ENCODE measurements at places on chromosomes 1 and 21.

DNA sequence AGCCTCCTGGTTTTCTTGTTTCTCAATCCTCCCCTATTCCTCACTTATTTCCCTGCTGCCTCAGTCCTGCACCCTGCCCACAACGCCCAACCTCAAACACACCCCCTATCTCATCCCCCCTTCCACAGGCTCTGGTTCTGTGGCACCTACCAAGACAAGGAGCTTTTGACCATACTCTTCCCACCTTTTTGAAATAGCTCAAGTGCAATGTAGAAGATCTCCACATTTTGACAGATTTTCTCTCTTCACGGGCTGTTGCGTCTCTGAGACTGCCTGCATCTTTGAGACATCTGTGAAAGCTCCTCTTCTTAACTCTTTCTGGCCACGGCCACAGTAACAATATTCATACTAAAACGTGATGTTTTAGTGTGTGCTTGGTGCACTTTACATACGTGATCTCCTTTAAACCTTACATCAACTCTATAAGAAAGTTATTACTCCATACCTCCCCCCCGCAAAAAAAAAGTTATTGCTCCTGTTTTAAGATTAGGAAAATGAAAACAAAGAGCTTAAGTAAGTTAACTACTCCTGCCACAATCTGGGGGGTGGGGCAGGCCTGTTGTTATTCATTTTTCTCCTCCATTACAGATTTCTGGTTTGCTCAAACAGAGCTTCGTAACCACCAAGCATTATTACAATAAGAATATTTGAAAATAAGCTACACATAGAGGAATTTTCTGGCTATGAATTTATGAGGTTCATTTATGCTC, 1.8 kb upstream of the SERBP1 start:
- H3K27ac ChIP-seq: no peak overlapping the region
- H3K4me3 ChIP-seq: peak overlapping the region; percentile 97
- no peak for DNase-seq
- peaks cover 2% of the 10 kb centered on the region for H3K27me3 ChIP-seq
- peaks cover 33% of the 10 kb centered on the region for H3K36me3 ChIP-seq

DNA sequence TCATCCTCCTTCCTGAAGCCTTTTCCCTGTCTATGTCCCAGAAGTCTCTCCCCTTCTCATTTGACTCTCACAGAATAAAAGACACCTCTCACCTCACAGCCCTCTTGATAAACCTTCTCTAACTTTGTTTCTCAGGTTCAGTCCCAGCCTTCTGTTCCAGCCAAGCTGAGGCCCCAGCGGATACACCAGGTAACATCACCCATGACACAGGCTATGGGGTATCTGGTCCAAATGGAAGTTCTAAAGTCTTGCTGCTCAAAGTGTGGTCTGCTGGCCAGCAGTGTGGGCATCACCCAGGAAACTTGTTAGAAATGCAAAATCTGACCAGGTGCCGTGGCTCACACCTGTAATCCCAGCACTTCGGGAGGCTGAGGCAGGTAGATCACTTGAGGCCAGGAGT, 23.2 kb downstream of the LY9 start:
- H3K27me3 ChIP-seq: peaks cover 10% of the 10 kb centered on the region
- DNase-seq: no peak
- no peak overlapping the region for H3K27ac ChIP-seq
- no peak overlapping the region for H3K4me3 ChIP-seq
- H3K4me1 ChIP-seq: no peaks in the 10 kb centered on the region

DNA sequence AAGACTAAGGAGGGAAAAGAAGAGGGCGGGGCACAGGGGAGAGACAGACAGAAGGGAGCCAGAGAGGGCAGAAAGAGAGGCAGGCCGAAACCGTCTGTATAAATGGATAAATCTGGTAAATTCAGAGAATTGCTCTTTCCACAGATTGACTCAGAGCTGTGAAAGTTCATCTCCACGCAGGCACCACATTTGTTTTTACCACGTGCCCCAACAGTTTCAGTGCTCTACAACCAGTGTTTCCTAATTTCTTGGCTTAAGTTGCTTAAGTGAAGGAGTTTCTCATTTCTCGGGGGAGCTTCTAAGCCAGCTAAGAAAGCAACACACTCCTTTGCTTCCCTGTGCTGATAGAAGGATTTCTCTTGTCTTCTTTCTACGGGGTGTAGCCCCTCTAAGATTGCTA, 87.1 kb downstream of the ENAH start:
- no peak overlapping the region for H3K4me3 ChIP-seq
- peaks cover 9% of the 10 kb centered on the region for H3K4me1 ChIP-seq
- DNase-seq: no peak
- no peaks in the 10 kb centered on the region for H3K27me3 ChIP-seq
- H3K27ac ChIP-seq: no peak overlapping the region
- peaks cover 7% of the 10 kb centered on the region for H3K36me3 ChIP-seq

GRCh38 chr1:87180682-87181081, 148.0 kb upstream of the LMO4 start:
- H3K27ac ChIP-seq: no peak overlapping the region
- H3K27me3 ChIP-seq: peaks cover 30% of the 10 kb centered on the region
- no peak overlapping the region for H3K4me3 ChIP-seq
- DNase-seq: no peak

DNA sequence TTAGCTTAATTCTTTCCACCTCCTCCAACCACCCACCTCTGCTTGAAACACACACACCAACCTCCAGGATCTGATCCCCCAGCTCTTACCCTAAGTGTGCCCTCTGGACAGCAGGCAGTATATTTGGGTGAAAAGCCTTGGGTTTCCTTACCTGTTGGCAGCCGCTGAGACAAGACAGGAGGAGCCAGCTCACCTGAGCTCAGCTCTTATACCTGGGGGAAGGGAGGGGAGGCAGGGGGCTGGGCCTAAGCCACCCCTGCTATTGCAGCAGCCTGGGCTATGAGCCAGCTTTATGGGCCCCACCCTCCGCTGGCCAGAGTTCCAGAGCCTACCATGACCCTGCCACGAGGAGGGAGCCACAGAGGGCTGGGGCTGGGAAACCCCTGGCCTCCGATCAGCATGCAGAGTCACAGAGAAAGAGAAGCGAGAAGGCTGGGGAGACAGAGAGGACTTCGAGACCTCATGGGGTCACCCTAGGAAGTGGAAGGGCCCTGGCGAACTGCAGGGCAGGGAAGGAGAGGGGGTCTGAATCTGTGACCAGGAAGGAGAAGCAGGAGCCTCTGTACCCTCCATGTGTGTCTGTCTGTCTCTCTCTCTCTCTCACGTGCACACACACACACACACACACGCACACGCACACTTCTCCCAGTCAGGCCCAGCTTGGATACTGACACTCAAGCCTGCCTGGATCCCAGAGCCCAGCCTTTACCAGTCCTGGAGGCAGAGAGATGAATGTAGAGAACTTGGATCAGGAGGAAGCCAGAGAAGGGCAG, at the start of gene S100A14:
Gene S100A14 (minus strand): TSS at position 182 of the 773 bp plus-strand sequence. CDS start 467 bp downstream, outside the sequence.
- H3K4me3 ChIP-seq: peak within 1 kb of the TSS; percentile 16
- peaks cover 49% of the 10 kb centered on the region for H3K4me1 ChIP-seq
- DNase-seq: no peak
- H3K36me3 ChIP-seq: peaks cover 17% of the 10 kb centered on the region
- peaks cover 3% of the 10 kb centered on the region for H3K27me3 ChIP-seq

GRCh38 chr1:184986250-184986649, 11.9 kb upstream of the NIBAN1 start:
- H3K4me3 ChIP-seq: peak overlapping the region; percentile 18
- H3K36me3 ChIP-seq: no peaks in the 10 kb centered on the region
- peaks cover 3% of the 10 kb centered on the region for H3K27me3 ChIP-seq

DNA sequence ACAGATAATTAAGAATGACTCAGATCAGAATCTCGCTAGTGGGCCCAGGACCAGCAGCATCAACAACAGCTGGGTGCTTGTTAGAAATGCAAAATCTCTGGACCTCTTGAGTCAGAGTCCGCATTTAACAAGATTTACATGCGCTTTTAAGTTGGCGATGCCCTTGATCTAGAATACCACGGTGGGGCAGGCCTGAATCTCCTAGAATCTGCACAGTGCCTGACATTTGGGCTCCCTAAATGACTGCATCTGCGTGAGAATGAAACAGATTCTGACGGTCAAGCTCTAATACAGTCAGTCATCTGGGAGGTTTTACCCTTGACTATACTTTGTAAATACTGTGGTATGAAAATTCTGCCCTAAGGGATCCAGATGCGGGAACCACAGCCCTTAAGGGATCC, 17.2 kb upstream of the RAB29 start:
- H3K27me3 ChIP-seq: peaks cover 6% of the 10 kb centered on the region
- H3K4me3 ChIP-seq: no peak overlapping the region
- DNase-seq: no peak
- H3K27ac ChIP-seq: no peak overlapping the region
- H3K4me1 ChIP-seq: peaks cover 13% of the 10 kb centered on the region
- peaks cover 19% of the 10 kb centered on the region for H3K36me3 ChIP-seq

- H3K4me3 ChIP-seq: no peak overlapping the region
- no peaks in the 10 kb centered on the region for H3K27me3 ChIP-seq
- peaks cover 12% of the 10 kb centered on the region for H3K4me1 ChIP-seq
Measured at GRCh38 chr1:154583773-154584172, 16.2 kb downstream of the CHRNB2 start.

- no peak overlapping the region for H3K27ac ChIP-seq
- no peaks in the 10 kb centered on the region for H3K27me3 ChIP-seq
- no peak for DNase-seq
- no peak overlapping the region for H3K4me3 ChIP-seq
Measured at GRCh38 chr1:180275726-180276125, 45.7 kb downstream of the LHX4 start.

DNA sequence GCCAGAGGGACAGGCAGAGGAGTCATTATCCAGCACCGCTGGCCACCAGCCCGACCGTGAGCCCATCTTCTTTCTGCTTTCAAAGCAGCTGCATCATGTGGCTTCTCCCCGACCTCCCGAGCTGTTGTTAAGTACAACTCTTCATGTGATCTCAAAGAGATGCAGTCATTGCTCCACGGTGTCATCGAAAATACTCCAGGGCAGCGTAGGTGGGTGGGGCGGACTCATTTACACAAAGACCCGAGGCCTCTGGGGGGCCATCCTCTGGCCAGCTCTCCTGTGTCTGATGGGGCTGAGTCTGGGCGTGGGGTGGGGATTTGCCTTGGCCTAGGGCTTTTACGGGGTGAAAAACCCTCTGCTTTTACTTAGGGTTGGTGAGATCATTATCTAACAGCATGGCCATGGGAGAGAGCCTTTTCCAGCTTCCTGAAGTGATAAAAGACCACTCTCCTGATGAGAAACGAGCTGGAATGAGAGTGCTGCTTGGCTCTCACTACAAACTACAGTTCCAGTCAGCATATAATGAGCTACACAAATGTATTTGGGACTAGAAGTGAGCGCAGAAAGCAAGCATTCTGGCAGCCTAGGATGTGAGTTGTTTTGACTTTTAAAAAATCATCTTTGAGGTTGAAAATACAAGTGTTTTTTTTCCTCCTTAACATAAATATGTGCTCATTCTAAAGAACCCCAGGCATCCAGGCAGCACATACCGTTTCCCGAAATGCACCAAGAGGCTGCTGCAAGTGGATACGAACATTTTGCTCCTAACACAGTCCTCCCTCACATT, 165.0 kb downstream of the RHOU start:
- peaks cover 12% of the 10 kb centered on the region for H3K4me1 ChIP-seq
- H3K27me3 ChIP-seq: no peaks in the 10 kb centered on the region
- H3K36me3 ChIP-seq: peaks cover 5% of the 10 kb centered on the region
- H3K4me3 ChIP-seq: no peak overlapping the region
- H3K27ac ChIP-seq: no peak overlapping the region

- peak overlapping the region; percentile 61 for H3K27ac ChIP-seq
- peaks cover 51% of the 10 kb centered on the region for H3K4me1 ChIP-seq
- peaks cover 28% of the 10 kb centered on the region for H3K36me3 ChIP-seq
- no peaks in the 10 kb centered on the region for H3K27me3 ChIP-seq
Measured at GRCh38 chr1:213138391-213138790, 87.3 kb downstream of the RPS6KC1 start.

GRCh38 chr1:29722598-29722997, 486.3 kb downstream of the PTPRU start:
- no peak overlapping the region for H3K27ac ChIP-seq
- no peak overlapping the region for H3K4me3 ChIP-seq
- peaks cover 6% of the 10 kb centered on the region for H3K4me1 ChIP-seq
- peaks cover 7% of the 10 kb centered on the region for H3K36me3 ChIP-seq
- no peak for DNase-seq
- peaks cover 17% of the 10 kb centered on the region for H3K27me3 ChIP-seq

- H3K4me1 ChIP-seq: peaks cover 7% of the 10 kb centered on the region
- DNase-seq: no peak
- no peak overlapping the region for H3K27ac ChIP-seq
- H3K4me3 ChIP-seq: no peak overlapping the region
Measured at GRCh38 chr1:239547987-239548386, 161.6 kb downstream of the CHRM3 start.

DNA sequence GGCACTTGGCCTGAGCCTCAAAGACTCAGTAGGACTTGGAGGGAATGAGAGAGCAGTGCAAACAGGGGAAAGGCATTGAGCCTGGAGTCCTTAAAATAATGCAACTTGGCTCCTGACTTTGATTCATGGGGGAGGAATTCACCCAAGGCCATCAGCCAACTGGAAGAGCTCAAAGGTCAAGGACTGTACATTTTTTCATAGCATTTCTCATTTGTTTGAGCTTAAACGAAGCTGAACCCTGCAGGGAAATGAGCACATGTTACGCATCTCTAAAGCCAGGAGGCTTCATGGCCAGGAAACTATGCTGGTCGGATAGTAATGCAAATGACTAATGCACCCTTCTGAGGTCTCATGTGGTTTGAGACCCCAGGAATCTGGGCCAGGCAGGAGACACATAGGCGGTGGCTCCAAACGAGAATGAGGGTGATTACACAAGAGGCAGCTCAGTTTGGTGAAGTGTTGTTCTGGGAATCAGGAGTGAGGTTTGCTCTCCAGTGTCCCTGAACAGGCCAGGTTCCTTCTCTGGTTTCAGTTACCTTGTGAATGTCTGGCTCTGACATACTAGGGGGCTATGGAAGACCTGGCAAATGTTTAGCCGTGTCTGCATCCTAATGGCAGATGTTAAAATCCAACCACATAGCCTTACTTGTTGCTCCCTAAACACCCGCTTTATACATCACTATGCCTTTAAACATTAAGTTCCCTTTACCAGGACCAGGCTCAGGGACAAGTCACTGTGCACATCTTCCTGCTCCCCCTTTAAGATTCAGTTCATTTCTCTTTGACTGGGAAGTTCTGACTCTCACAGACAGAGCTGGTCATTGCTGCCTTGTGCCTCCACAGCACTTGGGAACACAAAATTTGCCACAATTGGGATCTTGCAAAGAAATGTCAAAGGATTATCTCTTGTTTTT, 503.9 kb upstream of the USP24 start:
- peak; percentile 99 for DNase-seq
- no peaks in the 10 kb centered on the region for H3K36me3 ChIP-seq
- peaks cover 91% of the 10 kb centered on the region for H3K4me1 ChIP-seq
- H3K27ac ChIP-seq: peak overlapping the region; percentile 95
- no peaks in the 10 kb centered on the region for H3K27me3 ChIP-seq

DNA sequence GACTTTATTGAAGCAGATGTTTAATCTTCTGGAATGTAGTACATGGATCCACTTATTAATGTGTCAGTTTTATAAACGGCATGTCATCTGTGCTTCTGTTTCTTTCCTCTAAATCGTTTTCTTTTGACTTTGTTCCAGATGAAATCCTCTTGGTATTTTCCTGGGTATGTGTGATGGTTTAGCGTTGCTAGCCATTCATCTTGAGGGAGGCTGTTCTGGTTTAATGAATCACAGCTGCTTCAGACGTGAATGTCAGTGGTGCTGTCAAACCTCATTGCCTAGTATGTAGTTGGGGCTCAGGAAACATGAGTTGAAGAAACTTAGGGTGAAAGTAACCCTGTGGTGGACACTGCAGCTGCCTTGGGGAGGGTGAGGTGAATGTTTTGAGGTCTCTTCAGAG, 33.2 kb downstream of the KCNK1 start:
- no peak overlapping the region for H3K4me3 ChIP-seq
- no peaks in the 10 kb centered on the region for H3K27me3 ChIP-seq
- DNase-seq: no peak
- 0 out of 2 replicates have a peak, but pooled peaks cover 3% of the 10 kb centered on the region for H3K36me3 ChIP-seq
- H3K27ac ChIP-seq: no peak overlapping the region
- H3K4me1 ChIP-seq: no peaks in the 10 kb centered on the region

GRCh38 chr21:44454747-44455523, at the start of gene LRRC3:
LRRC3 (plus strand) TSS chr21:44455510; CDS start chr21:44456645, 1,135 bp downstream.
- H3K36me3 ChIP-seq: peaks cover 5% of the 10 kb centered on the region
- no peaks in the 10 kb centered on the region for H3K4me1 ChIP-seq
- no peak for DNase-seq
- H3K27ac ChIP-seq: no peak within 1 kb of the TSS
